Fibroblast of upper back skin (primary cell): ENCODE measurements at places on chromosomes 4 and X.

DNA sequence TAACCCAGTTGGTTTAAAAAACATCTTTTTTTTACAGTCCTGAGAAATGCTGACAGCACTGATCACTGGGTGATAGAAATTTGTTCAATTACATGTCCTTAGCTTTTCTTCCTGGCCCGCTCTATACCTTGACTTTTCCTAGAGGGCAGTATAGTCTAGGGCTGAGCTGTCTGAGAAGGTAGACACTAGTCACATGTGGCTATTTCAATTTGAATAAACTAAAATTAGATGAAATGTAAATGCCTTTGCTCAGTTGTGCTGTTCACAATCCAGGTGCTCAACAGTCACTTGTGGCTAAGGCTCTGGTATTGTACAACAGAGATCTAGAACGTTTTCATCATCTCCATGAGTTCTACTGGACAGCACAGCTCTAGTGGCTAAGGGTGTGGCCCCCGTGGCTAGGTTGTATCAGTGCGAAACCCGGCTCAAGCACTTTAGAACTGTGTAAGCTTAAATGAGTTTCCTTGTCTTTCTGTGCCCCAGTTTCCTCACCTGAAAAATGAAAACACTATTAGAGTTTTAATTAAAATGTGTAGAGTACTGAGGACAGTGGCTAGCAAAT lies 111.6 kb upstream of the WDR17 start:
- no peak for DNase-seq

GRCh38 chr4:139986106-139986505 lies 167.9 kb downstream of the MAML3 start:
- no peak for DNase-seq

DNA sequence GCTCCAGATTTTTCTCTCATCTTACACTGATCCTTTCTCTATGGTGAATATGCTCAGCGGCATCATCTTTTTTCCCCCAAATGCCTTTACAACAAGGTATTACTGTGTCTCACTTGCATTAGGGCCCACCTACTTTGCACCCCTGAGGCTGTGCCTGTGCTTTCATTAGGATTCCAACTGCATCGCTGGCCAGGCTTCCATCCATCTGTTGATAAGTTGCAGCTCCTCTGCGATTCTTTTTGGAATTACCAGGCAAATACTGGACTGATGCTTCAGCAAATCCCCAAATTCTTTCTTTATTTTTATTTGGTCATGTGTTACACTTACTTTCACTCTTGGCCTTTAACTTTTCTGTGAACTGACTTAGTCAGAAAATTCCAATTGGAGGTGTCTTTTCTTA lies 77.3 kb downstream of the AFF2 start:
- DNase-seq: no peak

DNA sequence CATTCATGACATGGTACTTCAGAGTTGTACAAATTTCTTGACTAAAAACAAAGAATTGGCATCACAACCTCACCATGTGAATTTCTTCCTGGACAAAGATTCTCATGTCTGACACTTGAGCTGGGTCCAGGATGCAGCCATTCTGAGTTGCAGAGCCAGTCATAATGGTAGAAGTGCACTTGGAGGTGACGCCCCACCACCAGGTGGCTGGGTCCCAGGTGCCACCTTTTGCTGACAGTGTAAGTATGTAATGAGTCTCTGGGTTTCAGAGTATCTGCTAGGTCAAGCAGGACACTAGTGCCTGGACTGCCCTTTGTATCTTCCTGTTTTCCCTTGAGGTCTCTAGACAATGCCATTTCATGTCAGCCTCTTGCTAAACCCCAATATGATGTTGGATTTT lies 36.6 kb upstream of the WDR1 start:
- DNase-seq: no peak

GRCh38 chr4:93814722-93815121 lies 13.8 kb upstream of the ATOH1 start:
- no peak for DNase-seq

- peak; percentile 73 for DNase-seq
Observed at GRCh38 chr4:3388471-3389232, 53.1 kb upstream of the HGFAC start.

DNA sequence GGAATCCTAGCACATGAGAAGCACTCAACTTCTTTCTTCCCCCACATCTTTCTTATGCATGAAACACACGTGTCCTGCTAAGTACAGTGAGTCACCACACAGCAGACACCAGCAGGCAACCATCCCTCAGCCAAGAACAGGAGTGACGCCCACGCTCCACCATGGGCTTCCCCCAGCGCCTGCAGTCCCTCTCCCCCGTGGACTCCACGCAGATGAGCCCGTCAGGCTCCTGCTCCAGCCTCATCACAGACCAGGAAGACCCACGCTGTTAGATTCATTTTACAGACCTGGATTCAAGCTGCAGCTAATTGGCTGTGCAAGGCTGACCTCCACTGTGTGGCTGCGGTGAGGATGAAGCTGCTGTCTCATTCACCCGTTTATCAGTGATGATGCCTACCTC lies 16.7 kb downstream of the HMX1 start:
- peak; percentile 6 for DNase-seq
